ENCODE measurements at places on chromosomes 13 and 19.

GRCh38 chr13:76790980-76791819 lies 95.0 kb downstream of the KCTD12 start:
- peak; percentile 6 for DNase-seq

DNA sequence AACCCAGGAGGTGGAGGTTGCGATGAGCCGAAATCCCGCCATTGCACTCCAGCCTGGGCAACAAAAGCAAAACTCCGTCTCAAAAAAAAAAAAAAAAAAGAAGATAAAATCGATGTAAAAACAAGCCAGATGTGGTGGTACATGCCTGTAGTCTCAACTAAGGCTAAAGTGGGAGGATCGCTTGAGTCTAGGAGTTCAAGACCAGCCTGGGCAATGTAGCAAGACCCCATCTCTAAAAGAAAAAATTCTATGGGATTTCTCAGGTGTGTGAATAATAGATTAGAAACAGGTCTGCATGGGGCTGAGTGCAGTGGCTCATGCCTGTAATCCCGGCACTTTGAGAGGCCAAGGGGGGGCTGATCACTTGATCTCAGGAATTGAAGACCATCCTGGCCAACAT lies 11.1 kb downstream of the PGPEP1 start:
- no peak for DNase-seq

DNA sequence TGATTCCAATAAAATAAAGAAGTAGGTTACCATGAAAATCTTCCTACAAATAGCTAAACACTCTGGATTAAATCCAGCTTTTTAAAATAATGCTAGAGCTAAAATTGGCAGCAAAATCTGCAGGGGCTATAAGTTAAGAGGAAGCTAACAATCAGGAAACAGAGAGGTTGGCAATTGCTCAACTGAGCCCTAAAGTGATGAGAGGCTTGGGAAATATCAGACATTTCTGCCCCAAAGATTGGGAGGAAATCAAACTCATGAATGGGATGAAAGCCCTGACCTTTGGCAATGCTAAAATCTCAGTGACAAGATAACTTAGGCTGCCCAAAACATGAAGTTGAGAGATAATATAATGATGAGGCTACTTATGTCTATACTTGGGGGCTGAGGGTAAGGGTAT lies 1437.9 kb downstream of the EFNB2 start:
- no peak for DNase-seq

DNA sequence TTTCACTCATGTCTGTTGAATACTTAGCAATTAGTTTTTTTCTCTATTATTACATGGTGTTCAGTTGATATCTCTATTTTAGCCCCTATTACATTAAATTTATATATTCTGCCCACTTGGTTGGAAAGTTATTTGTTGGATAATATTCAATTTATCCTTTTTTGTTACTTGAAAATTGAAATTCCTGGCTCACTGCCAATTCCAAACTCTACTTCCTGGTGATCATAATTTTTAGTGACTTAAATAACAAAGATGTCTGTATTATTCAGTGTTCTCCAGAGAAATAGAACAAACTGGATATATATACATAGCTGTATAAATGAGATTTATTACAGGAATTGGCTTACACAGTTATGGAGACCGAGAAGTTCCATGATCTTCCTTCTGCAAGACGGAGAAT lies 93.6 kb downstream of the GPC5 start:
- DNase-seq = no peak

DNA sequence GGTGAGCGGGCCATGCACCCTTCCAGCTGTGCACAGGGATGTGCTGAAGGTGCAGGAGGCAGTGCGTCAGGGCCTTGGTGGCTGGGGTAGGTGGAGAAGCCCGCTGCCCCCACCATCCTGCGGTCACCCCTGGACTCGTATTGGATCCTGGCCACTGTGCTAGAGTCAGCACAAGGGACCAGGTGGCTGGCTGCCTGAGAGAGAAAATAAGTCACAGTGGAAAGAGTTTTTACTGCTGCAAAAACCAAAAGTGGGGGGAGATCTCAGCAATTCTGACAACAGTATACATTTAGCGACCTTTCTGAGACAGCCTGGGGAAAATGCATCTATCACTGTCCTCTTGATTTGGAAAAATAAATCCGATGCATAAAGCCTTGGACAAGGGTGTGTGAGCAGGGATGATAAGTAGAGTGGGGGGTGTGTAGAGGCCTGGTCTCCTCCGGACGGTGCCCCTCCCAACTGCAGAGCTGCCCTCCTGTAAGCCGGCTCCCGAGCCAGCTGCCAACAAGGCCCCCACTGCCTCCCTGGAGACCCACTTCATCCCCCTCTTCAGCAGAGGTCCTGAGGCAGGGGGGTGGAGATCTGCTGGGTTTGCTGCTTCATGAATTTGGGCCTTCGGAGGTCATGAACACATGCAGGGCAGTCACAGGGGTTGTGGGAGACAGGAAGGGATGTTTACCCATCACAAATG lies 84.2 kb downstream of the SLC7A1 start:
- DNase-seq = no peak

- no peak for DNase-seq
These were observed 59.2 kb downstream of the EDNRB start for GRCh38 chr13:77859450-77859849.

- no peak for DNase-seq
These were observed 11.3 kb downstream of the KHSRP start for GRCh38 chr19:6413291-6413690.

DNA sequence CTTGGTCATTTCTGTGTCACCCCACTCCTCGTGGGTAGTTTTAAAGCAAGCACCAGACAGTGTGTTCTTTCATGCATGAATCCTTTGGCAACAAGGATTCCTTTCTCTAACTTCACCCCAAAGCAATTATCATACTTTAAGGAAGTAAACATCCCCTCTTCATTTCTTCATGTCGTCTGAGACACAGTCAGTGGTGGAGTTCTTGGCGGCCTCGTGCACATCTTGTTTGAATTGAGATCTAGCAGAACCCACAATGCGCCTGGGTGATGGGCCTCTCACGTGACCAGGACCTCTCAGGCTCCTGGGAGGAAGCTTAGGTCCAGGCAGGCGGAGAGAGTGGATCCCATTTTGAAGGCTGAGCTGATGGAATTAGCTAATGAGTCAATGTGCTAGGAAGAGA lies 2.6 kb downstream of the ACSBG2 start:
- no peak for DNase-seq

GRCh38 chr19:13060964-13061927 lies 41.4 kb downstream of the LYL1 start:
- peak; percentile 83 for DNase-seq

GRCh38 chr13:34864671-34865070 lies 77.4 kb upstream of the NBEA start:
- DNase-seq = peak; percentile 18

- DNase-seq = no peak
These were observed 4.2 kb downstream of the NALCN start for GRCh38 chr13:101412076-101412475.

DNA sequence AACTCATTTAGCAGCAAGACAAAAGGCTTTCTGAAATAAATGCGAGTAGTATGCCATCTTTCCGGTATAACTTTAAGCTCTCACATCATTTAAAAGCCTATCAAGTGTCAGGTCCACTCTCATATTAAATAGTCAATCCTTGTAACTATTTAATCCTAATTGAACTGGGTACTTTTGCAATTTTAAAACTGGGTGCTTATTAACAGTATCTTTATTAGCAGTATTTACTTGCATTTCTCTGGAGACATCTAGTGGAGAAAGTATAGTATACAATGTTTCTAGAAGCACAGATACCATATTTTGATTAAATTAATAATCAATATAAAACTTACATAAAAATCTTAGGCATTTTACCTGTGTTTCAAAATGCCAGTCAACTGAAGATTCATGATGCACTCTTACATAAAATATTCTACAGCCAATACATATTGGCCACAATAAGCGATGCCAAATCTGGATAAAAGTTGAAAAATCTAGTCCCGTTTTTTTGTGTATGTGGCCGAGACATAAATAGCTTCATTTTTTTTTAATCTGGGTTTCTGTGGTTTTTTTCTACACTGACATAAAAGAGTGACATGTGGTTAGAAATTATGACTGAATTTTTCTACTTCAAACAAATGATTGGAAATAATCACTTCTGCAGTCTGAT lies 4.3 kb upstream of the POSTN start:
- DNase-seq = no peak

DNA sequence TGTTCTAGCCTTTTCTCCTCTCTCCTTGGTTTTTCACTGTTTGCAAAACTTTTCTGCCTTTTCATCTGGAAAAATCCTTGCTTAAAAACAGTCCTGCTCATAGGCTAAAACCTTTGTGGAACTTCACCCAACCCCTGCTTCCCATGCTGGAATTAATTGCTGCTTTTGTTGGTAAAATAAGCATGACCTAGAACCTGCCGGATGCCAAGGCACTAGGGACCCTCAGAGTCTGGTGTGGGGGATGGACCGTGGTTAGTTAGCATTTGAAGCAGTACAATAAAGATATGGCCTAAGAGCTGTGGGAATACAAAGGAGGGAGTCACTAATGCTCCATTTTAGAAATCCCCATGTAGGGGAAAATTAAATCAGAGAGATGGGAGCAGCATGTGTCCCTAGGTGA lies 326.3 kb downstream of the KCNRG start:
- no peak for DNase-seq

GRCh38 chr19:17125062-17125727 lies 49.6 kb downstream of the MYO9B start:
- DNase-seq = no peak

DNA sequence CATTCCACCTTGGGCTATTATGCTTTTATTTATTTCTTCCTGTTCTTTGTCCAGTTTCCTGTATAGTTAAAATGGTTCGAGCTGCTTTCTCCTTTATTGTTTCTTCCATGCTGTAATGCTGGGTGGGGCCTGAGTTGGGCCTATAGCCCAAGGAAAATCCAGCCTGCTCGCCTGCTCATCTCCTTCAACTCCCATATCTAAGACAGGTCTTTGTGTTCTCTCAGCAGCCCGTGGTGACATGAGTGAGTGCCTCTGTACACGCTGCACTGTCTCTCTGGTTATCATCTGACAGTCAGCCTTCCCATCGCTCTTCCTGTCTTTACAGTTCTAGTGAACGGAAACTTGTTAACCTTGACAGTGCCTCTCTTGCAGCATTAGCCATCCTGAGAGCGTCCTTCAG lies 221.9 kb upstream of the SLC10A2 start:
- peak; percentile 15 for DNase-seq

GRCh38 chr19:7428651-7429113 lies 60.2 kb downstream of the PEX11G start:
- DNase-seq = no peak

DNA sequence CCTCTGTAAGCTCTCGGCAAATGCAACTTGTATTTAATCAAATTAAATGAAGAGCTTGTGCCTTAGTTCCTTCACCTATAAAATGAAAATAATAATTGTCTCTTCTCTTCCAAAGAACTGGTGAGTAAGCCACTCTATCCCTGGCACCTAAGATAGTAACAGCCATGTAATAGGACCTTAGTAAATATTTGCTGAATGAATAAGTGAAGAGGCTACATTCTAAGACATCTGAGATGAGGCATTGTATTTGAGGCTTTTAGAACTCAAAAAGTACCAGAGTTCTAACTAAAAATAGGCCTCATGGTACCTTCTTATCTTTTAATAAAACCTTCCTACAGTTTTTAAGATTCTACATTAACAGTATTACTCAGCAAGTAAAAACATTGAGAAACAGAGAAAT lies 17.3 kb upstream of the DCLK1 start:
- DNase-seq = no peak

- DNase-seq = no peak
These were observed 14.5 kb downstream of the STARD13 start for GRCh38 chr13:33270895-33271538.

DNA sequence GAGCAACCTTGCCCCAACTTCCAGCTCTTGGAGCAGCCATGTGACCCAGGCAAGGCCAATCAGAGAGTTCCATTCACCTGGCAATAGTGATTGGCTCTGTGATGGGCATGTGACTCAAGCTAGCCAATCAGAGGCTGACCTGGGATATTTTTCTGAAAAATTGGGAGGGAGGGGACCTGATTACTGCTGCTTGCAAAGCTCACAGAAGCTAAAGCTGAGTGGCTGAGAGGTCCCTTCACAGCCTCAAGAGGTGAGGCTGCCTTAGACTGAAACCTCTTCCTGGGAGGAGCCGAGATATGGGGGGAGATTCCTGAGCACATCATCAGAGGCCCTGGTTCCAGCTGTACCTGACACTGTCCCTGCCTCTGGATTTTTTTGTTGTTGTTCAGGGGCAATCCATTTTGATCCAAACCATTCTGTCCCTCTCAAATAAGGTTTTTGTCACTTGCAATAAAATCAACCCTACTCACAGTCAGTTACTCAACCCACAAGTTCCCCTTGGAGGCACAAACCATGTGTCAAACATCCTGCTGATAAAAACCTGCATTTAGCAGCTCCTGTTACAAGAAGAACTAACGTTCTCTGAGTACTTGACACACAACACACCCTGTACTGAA lies 4.8 kb downstream of the CIB3 start:
- DNase-seq = no peak

DNA sequence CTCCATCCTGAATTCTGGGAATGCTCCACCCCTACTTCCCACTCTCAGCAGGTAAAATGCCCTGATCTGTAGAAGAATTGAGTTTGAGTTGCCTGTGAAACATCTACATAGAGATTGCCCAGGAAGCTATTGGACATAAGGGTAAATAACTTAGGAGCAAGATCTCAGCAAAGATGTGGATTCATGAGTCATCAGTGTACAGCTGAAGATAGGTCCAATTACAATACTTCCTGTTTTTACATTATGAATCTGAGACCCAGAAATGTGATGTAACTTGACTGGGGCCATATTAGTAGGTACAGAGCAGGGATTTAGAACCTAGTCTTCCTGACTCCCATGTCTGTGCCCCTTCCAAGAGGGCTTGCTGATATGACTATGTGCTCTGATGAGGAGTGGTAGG lies 79.4 kb upstream of the FNDC3A start:
- DNase-seq = no peak

DNA sequence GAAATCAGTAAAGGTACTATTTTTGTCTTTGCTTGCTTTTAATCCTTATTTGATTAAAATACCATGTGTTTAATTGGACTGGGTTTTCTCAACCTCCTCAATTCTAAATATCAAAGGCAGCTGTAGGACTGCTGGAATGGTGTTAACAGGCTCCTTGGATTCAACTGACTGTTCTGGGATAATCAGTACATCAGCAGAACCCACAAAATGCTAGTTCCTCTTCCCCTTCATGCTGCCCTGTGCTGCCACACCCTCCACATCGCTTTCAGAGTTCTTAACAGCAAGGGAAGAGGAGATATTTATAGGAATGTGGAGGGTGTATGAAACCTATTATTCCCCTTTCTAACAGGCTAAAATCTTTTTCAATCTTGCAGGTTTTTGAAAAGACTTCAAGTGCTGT lies 82.4 kb downstream of the KCTD12 start:
- no peak for DNase-seq
